ENCODE measurements at places on chromosomes 13 and 19.

GRCh38 chr19:49560358-49560900 lies 19.9 kb downstream of the NOSIP start:
- DNase-seq: no peak

- DNase-seq: no peak
These were observed 3.0 kb downstream of the PTOV1 start for GRCh38 chr19:49853852-49854377.

DNA sequence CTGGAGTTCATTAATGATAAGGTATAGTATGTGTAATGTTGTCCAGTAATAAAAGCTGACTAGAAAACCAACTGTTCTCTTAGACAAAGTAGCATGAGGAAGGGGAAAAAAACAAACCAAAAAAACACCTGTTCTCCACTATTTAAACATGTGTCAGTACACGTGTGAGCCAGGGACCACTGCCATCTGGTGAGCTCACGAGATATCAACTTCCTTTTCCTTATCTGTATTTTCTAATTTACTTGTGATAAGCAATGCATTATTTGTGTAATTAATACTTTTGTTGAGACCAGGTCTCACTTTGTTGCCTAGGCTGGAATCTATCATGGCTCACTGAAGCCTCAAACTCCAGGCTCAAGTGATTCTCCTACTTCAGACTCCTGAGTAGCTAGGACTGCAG lies 4.3 kb upstream of the SIX5 start:
- no peak for DNase-seq

- DNase-seq: no peak
These were observed 107.1 kb downstream of the UBL3 start for GRCh38 chr13:29743201-29743786.

DNA sequence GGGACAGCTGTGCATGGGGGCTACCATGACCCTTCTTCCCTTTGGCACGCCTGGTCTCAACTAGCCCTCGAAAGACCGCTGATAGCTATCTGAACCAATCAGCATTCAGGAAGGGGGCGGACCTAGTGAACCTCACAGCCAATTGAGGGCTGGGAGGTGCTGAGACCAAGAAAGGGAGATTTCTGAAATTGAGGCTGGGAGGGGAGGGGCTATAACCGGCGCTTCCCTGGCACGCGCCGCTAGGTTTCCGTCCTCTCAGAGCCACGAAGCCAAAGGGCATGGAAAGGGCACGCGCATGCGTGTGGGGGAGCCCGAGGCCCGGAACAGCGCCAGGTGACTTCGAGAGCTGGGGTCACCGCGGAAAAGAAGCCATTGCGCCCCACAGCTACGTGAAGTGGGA lies 4.2 kb upstream of the PAFAH1B3 start:
- no peak for DNase-seq

- no peak for DNase-seq
These were observed 9.1 kb upstream of the SIN3B start for GRCh38 chr19:16820056-16820455.

DNA sequence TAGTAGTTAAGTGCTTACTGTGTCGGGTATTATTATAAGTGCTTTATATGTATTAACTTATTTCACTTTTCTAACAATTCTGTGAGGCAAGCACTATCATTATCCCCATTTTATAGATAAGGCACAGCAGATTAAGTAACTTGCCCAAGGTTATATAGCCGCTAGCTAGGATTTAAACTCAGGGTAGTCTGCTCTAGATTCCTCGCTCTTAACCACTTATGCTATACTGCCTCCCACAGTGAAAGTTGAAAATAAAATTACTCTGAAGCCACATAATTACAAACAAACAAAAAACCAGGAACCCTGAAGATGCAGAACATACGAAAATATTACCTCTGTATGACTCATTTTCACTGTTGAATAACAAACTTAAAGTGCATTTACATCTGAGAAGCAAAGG lies 3.9 kb downstream of the TEX30 start:
- no peak for DNase-seq

GRCh38 chr13:75222031-75222430 lies 259.9 kb downstream of the TBC1D4 start:
- DNase-seq: no peak

- peak; percentile 41 for DNase-seq
These were observed 1.2 kb downstream of the RABAC1 start for GRCh38 chr19:41957838-41958366.

DNA sequence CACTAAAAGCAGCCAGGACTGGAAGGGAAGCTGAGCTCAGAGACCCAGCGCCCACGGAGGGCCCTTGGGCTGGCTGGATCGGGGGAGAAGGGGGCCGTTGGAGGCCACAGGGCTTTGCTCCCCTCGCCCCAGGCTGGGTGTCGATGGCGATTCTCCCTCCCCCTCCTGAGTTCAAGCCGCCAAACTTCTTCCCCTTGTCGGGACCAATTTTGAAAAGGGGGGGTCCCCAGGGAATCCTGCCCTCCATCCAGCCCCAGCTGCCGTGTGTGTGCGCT lies 61.2 kb downstream of the COLGALT1 start:
- no peak for DNase-seq

- no peak for DNase-seq
These were observed 19.6 kb downstream of the SULT2B1 start for GRCh38 chr19:48571378-48572162.

GRCh38 chr13:94928127-94928775 lies 215.9 kb upstream of the SOX21 start:
- DNase-seq: no peak

- no peak for DNase-seq
These were observed 628.9 kb downstream of the DIAPH3 start for GRCh38 chr13:59534806-59535205.

GRCh38 chr19:861756-862580 lies 2.5 kb downstream of the CFD start:
- peak; percentile 68 for DNase-seq

DNA sequence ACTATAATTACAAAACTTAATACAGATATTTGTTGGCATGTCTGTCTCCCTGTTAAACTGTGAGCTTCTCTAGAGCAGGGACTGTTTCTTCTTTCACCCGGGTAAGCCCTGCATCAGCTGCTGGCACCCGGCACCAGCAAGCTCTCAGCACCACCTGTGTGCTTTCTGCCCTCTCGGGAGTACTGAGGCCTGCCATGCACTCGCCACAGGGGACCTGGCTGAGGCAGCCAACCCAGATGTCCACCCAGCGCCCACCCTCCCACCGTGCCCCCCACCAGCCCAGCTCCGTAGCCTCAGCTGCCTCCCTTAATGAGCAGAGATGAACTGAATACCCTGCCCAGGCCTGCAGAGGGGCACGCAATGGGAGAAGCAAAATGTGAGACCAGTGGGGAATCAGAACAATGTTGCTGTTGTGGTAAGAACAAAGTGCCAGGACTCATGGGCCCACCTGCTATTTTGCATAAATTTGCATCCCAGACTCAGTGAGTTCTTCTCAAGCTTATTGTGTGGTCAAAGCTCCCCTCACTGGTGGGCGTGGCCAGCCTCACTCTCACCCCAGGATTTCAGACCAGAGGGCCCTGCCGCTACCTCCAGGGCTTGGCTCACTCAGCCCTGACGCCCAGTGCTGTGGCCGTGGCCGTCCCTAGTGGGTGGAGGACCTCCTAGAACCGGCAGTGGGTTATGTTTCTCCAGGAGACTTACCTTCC lies 14.6 kb upstream of the SERPINE3 start:
- DNase-seq: no peak

GRCh38 chr13:93230261-93230855 lies 3.8 kb downstream of the GPC6 start:
- DNase-seq: no peak

GRCh38 chr19:48110350-48110966 lies at the start of gene PLA2G4C:
Gene PLA2G4C (minus strand): TSS chr19:48110817. CDS start chr19:48106529, 4,288 bp downstream.
- peak; percentile 89 for DNase-seq

- no peak for DNase-seq
These were observed 2.5 kb upstream of the BCAT2 start for GRCh38 chr19:48813123-48813913.

GRCh38 chr19:4802711-4803110 lies 11.2 kb downstream of the FEM1A start:
- no peak for DNase-seq

GRCh38 chr13:92951273-92951890 lies 275.2 kb upstream of the GPC6 start:
- DNase-seq: no peak

DNA sequence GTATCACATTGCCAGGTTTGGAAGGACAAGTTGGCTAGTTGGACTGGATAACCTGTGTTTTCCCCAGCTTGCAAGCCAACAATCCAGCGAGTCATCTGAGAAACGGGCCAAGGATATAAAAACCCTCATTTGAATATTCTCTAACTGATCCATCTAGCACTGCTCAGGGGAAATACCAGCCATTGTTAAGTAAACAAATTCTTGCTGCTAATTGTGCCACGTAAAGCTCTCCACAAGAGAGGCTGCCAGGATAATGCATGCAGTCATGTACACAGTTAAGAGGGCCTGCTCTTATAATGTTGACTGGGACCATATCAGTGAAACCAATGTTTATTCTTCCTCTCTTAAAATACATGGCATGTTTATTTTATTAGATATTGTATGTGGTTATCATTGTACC lies 663.2 kb upstream of the SGCG start:
- no peak for DNase-seq

DNA sequence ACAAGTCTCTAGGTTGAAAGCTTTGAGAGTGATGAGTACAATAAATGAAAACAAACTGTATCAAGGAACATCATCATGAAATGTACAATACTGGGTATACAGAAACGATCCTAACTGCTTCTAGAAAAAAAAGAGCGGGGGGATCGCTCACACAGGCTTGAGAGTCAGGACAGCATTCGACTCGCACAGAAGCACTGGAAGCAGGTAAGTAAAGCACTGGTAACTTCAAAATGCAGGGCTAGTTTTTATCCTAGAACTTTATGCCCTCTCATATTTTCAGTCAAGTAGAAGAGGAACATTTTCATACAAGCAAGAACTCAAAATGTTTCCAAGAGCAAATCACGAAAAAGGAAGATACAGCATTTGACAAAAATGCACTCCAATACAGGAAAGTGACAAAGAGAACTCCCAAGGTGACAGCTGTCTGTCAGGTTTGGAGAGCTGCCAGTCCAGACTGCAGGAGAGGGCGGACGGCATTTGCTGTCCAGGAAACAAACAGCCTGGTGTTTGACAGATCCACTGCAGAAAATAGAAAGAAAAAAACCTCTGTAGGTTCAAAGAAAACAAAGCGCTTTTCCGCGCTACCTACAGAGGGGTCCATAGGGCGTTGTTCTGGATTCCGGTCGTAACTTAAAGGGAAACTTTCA lies 58.2 kb upstream of the XPO4 start:
- DNase-seq: no peak

GRCh38 chr19:2962018-2962670 lies 15.2 kb upstream of the TLE6 start:
- no peak for DNase-seq

DNA sequence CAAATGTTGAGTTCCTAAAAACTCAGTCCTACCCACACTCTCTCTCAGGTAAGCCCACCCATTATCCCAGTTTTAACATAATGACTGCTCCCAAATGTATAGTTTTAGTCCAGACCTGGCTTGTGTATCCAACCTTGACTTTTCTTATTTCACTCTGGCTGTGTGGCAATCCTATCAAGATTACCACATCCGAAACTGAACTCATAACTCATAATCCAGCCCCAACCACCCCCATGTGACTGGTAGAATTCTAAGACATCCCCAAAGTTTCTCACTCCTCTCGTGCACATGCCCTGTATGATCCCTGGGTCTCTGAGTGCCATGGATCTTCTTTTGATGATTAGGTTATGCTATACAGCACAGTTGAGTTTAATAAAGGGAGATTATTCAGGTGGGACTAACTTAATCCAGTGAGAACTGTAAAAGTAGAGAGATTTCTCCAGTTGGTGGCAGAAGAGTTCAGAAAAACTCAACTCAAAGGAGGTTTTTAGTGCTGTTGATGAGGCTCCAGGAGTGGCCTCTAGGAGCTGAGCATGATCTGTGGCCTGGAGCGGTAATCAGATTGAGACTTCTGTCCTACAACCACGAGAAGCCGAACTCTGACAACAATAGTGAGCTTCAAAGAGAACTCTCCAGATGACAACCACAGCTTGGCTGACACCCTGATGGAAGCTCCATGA lies 413.4 kb downstream of the ZNF536 start:
- no peak for DNase-seq

DNA sequence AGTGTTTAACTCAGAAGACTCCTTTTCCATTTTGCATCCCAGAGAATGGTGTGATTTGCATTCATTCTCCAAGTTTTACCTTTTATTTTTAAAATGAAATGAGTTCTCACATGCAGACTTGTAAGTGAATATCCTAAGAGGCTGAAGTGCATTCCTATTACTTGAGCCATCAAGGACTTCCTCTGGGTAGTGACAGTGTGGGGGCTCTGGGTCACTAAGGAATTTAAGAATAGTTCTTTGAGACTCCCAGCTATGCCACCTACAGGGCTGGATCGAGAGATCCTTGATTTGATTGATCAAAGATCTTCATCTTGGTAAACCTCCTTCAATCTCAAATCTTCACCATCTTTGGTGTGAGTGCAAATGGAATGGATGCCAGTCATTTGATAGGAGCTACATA lies 36.3 kb upstream of the SLC10A2 start:
- no peak for DNase-seq

- no peak for DNase-seq
These were observed 29.6 kb downstream of the ACSBG2 start for GRCh38 chr19:6164906-6165531.

- peak; percentile 86 for DNase-seq
These were observed 5.5 kb downstream of the CCDC124 start for GRCh38 chr19:17938092-17938845.

- peak; percentile 59 for DNase-seq
These were observed 3.3 kb upstream of the PEX11G start for GRCh38 chr19:7492142-7492541.

- no peak for DNase-seq
These were observed 11.0 kb downstream of the SYDE1 start for GRCh38 chr19:15118248-15118647.

DNA sequence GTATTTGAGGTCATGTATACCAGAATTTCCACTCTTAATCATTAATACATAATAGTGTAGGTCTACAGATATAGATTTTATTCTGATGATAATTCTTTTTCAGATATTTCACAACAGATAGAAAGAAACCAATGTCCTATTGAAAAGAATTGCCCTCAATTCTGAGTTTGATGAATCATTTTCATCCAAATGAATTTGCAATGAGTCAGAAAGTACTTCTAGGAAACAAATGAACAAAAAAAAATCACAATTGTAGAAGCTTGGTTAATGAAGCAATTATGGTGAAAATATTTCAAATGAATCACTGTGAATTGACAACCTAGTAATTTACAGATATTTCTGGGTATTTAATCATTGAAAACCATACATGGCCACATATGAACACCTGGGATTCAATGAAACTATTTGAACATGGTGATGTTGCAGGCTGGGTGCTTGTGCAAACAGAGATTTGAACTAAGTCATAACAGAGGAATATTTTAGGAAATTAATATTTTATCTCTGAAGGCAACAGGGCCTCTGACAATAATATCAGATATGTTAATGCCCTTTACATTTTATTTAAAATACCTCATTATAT lies 360.9 kb downstream of the SLITRK5 start:
- no peak for DNase-seq

DNA sequence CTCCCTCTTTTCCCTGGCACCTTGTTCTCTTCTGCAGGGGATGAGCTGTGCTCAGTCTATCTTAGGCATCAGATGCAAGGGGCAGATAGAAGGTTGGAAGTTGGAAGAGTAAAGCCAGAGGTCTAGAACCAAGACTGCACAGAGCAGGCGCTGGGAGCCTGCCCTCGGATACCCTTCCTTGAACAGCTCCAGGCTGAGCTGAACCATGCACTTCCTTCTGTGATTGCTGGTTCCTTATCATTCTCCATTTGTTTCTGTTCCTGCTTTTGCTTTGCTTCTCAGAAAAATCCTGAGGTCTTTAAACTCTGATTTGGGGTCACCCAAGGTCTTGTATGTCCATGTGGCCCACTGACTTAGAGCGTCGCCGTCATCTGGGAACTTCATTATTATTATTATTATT lies 36.3 kb downstream of the ARHGEF18 start:
- DNase-seq: no peak
